ENCODE measurements at places on chromosomes 2 and 18.

GRCh38 chr2:240435948-240436682 lies 652 bp downstream of the GPC1 start:
- DNase-seq: no peak

- DNase-seq: no peak
These were observed 40.2 kb upstream of the EML4 start for GRCh38 chr2:42128721-42129486.

GRCh38 chr2:9423922-9424272 lies 443 bp downstream of the CPSF3 start:
- no peak for DNase-seq

- no peak for DNase-seq
These were observed 4.3 kb downstream of the EPG5 start for GRCh38 chr18:45962866-45963265.

DNA sequence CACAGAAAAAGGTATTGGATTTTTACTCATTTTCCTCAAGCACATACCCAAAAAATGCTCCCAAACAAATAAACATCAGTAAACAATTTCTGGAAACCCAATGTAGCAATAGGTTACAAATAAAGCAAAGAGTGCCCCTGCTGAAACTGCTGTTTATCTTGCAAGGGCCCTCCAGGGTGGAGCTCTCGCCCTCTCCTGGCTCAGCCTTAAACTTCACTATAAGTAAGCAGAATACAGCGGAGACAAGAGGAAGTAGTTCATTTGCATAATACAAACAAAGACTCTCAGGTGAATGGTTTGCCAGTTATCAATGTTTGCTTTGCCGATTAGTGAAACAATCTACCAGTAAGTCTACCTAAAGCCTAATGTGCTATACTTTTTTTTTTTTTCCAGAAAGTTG lies 437.6 kb downstream of the DLGAP1 start:
- DNase-seq: no peak

DNA sequence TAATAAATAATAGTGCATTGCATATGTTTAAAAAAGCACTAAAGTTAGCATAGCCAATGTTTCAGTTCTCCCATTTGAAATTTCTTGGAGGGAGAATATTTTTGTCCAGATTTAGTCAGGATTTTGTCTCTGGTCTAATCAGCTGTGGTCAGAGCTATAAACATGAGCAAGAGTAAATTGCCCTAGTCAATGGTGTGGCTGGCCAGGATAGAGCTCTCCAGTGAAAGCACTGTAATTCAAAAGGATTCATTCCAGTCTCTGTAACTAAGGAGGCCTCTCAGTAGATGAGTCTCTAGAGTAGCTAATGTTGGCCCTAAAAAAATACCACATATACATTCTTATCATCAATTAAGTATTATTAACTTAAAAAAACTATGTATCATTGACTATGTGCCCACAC lies 241.6 kb downstream of the CDCA7 start:
- DNase-seq: no peak

GRCh38 chr2:98455494-98455976 lies 10.9 kb downstream of the INPP4A start:
- no peak for DNase-seq

DNA sequence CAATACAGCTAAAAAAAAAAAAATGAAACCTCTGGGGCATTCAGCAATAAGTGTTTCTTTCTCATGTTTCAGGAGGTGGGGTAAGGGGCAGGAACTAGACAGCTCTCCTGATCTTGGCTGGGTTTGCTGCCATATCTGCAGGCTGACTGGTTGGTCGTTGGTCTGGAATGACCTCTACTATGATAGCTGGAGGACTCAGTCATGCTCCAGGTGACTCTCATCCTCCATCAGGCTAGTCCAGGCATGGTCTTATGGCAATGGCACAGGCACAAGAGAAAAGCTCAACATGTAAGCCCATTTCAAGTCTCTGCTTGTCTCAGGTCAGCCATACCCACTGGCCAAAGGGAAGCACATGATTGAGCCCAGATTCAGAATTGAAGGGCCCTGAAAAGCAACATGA lies 9.5 kb upstream of the SLC1A4 start:
- DNase-seq: no peak

- DNase-seq: no peak
These were observed 35.2 kb downstream of the SETBP1 start for GRCh38 chr18:44715842-44716241.

- no peak for DNase-seq
These were observed 241.6 kb upstream of the RAB6C start for GRCh38 chr2:129737660-129738527.

GRCh38 chr2:31980674-31981356 lies 30.0 kb downstream of the MEMO1 start:
- DNase-seq: no peak

GRCh38 chr18:42052122-42052708 lies 97.2 kb downstream of the PIK3C3 start:
- no peak for DNase-seq

- DNase-seq: no peak
These were observed 120.1 kb downstream of the ACTR3 start for GRCh38 chr2:114010001-114010400.

- no peak for DNase-seq
These were observed 28.0 kb upstream of the PSME4 start for GRCh38 chr2:53998834-53999233.

DNA sequence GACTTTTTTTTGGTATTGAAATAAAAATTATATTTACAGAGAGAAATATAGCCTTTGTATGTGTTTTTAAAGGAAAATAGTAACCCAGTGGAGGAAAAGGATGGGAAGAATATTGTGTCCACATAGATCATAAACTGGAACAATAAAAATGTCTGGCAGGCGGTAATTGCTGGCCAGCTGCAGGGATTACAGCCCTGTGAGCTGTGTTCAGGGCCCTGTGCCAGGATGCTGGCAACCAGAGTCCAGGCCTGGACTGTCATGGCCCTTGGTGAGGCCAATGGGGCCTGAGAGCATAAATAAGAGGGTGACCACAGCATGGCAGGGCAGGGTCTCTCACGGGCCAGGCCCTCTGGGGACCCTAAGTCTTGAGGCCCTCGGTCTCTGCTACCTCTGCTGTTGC lies 171.2 kb downstream of the ACOXL start:
- DNase-seq: no peak

DNA sequence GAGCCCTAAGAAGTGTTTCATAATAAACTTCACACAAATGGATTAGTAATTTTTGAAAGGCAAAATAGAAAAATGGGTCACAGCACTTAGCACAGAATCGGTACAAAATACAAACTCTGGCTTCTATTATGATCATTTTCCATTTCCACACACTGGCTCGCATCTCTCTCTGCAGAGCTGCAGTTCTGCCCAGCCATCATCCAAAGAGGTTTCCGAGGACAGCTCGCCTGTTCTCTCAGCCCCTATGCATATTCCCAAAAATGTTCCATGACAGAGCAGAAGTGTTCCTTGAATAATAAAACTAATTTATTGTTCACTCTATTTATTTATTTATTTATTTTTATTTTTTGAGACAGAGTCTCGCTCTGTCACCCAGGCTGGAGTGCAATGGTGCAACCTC lies 115.6 kb downstream of the AP1S3 start:
- DNase-seq: no peak

GRCh38 chr2:220167956-220168355 lies 540.5 kb downstream of the SLC4A3 start:
- no peak for DNase-seq

- no peak for DNase-seq
These were observed 13.4 kb downstream of the NPAS2 start for GRCh38 chr2:100833331-100833730.

DNA sequence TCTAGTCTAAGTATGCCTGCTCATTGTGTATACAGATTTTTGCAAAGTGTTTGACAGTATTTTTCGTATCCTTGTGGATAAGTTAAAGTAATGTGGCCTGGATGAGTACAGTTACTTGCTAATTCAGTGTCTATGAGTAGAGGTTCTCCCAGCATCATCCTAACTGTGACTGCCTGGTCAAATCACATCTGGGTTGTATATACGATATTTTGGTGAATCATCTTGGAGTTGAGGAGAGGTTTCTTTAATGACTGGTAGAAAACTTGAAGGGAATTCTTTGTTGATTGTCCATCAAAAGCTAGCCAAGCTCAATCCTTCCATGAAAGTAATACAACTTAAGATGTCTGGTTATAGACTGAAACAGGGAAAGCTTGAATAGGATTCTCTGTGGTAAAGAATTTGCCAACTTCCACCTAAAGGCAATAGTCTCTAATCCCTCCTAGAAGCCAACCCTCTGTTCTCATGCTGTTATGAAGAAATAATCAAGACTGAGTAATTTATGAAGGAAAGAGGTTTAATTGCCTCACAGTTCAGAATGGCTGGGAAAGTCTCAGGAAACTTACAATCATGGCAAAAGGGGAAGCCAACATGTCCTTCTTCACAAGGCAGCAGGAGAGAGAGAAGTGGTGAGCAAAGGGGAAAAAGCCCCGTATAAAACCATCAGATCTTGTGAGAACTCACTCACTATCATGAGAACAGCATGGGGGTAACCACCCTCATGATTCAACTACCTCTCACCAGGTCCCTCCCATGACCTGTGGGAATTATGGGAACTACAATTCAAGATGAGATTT lies 19.4 kb upstream of the RALBP1 start:
- DNase-seq: no peak

DNA sequence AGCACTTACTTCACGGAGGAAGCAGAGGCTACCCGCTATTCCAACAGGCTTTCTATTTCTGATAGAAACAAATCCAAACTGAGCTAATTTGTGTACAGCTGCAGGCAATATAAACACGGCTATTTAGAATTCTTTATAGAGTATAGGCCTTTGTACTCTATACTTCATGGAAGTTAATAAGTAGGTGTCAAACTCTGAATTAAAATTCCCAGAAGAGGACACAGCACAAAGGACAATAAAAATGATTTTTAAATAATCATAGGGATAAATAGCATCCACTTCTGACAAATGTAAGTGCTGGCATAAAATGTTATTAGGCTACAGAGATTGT lies 261.5 kb downstream of the AFF3 start:
- no peak for DNase-seq

DNA sequence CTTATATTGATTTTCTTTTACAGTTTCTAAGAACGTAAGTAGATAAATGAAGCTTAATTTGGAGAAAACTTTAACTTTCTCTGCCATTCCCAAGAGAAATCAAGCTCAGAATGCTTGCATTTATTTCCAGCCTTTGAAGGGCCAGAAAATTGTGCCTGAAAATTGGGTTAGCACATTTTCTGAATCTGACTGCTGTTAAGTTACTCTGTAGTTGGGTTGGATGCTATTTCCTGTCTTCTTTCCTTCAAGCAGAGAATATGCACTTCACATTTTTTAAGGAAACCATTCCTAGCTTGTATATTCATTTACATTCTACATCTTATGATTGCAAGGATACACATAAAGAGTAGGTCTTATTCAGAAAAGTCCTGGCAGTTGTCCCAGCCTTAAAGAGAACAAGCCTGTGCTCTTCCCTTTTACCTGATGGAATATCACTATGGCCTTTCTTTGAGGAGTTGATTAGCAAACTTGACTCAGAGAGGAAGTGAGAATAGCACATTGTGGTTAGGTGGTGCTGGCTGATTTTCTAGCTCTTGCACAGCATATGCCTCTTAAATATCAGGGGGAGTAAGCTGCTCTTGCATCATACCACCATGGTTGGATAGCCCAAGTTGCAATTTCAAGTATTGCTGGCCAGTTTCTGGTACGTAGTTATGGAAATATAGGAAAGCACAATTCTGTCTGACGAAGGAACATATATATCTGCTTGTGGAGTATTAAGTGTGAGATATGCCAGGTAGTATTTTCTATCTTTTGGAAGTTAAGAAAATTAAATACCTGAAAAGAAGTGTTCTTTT lies 133.7 kb downstream of the COMMD1 start:
- DNase-seq: no peak

GRCh38 chr18:36757081-36757480 lies 71.7 kb downstream of the TPGS2 start:
- DNase-seq: no peak

DNA sequence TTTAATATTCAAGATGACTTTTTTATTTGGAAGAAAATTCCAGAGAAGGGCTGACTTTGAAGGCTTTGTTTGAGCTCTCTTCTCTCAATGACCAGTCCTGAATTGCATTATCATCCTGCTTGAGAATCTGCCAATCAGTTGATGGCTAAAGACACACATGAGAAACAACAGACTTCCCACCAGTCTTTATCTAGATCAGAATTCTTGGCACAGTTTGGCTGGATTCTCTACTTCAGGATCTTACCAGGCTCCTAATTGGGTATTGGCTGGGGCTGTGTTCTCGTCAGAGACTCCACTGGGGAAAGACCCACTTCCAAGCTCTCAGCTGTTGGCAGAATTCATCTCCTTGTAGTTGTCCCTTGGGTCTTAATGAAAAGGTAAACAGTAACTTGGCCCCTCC lies 86.0 kb downstream of the WDSUB1 start:
- DNase-seq: no peak

GRCh38 chr2:113692698-113693428 lies 63.6 kb downstream of the SLC35F5 start:
- no peak for DNase-seq

- no peak for DNase-seq
These were observed 390.7 kb upstream of the NETO1 start for GRCh38 chr18:73258375-73259087.

DNA sequence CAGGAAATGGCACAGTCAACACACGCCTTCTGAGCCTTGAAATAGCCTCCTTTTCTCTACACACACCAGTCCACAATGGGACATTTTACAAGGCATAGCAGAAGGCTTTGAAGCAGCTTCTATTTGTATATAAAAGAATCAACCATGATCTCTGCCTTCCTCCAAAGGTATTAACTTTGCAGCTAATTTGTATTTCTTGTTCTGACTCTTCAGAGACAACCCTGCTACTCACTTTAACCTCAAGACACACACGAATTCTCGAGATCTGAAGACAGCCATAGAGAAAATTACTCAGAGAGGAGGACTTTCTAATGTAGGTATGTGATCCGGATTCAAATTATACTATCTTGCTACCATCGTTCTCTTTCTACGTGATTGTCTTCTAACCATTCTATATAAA lies 104.6 kb downstream of the VIT start:
- no peak for DNase-seq

DNA sequence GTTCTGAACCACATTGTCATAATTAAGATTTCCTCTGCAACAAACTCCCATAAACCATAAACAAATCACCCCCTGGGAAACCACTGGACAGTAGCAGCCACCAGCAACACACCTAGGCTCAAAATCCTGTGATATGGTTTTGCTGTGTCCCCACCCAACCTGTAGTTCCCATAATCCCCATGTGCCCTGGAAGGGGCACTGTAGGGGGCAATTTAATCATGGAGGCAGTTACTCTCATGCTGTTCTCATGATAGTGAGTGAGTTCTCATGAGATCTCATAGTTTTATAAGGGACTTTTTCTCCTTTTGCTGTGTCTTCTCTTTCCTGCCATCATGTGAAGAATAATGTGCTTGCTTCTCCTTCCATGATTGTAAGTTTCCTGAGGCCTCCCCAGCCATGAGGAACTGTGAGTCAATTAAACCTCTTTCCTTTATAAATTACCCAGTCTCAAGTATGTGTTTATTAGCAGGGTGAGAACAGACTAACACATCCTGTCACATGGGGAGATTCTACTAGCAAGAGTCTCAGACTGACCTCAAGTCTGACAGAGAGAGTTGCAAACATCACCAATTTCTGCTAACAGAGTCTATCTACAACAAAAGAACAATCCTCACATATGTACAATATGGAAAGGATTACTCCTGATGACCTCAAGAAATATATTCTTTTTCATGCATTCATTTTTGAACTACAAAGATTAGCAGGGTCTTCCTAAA lies 182.6 kb downstream of the GRB14 start:
- DNase-seq: no peak
